Common myeloid progenitor, CD34-positive (primary cell): ENCODE measurements at places on chromosomes 5 and 9.

DNA sequence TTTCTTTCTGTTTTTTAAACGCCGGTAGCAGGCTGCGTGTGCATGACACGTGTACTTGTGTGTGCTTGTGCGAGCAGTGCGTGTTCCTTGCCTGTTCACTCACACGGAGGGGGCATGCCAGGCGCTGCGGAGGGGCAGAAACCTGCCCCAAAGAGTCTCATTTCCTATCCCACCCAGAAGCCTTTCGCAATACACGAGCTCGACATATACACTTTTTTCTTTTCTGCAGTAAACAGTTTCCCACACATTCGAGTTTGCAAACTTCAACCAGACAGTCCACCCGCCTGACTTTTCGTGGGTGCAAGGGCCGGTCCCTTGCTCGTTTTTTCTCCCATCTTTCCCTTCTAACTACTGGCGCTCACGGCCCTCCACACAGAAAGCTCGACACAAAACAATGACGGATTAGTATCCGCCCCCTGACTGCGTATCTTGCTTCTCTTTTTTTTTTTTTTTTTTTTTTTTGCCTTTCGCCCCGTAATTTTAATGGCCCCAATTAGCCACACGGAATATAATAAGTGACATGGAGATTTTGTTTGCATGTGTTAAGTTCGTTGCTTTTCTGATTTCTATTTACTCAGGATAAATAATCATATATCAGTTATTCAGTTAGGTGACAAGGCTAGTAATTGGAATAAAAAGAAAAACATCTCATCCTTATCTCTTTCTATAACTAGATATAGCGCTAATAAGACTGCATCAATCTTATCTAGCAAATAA, 5.3 kb upstream of the OTP start:
- no peak for DNase-seq

GRCh38 chr5:54360089-54360488, 49.7 kb upstream of the ARL15 start:
- no peak for DNase-seq

- DNase-seq = no peak
These were observed 20.8 kb downstream of the STKLD1 start for GRCh38 chr9:133396952-133397351.

DNA sequence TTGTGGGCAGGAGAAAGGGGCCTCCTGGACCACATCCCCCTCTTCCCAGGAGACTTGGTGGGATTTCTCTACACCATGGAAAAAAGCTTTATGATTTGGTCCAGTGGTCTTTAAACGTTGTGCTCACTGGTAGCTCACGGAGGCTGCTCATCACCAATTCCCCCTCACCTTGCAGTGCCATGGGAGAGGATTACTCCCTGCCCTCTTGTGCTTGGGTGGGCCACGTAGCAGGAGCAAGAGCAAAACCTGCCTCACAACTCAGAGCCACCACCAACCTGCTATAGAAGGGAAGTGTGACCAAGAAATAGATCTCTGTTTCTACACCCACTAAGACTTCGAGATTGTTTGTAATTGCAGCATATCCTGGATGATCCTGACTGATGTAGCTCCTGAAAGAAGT, 42.2 kb upstream of the N4BP3 start:
- DNase-seq = no peak

GRCh38 chr5:73346878-73347408, 101.6 kb downstream of the FOXD1 start:
- DNase-seq = no peak

GRCh38 chr9:93697352-93698139, 121.2 kb downstream of the PHF2 start:
- no peak for DNase-seq

DNA sequence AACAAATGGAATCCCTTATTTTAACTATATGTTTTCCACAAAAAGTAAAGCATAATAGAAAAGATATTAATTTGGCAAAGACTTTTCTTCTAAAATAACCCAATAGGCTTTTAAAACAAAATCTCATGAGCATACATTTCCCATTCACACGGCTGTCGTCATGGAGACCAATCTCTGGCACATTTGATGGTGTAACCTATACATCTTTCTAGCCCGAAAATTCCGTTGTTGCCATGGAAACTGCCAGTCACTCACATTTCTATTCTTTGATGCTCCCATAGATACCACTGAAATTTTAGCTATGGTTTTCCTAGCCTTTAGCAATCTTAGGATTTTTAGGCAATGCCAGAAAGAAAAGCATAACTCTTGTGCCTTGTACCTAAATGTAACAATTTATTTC, 262.9 kb upstream of the TRPM3 start:
- DNase-seq = no peak

DNA sequence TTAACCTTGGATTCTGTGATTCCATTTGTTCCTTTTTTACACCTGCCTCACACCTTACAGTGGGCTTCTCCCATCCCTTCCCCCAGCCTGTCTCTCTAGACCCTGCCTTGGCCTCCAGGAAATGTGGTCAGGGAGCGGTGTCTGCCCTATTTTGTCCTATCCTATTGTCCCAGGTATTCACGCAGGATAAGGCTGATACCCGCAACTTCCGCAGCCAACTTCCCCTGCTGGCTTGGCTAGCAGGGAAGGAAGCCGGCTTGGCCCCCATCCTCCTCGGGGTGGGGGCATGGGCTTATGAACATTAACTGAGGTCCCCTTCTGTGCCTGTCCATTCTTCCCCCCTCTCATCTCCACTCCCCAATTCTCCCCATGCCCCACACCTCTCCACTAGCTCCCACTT, 3.5 kb downstream of the CSF1R start:
- peak; percentile 31 for DNase-seq

GRCh38 chr9:96603305-96604003, 16.2 kb downstream of the CDC14B start:
- DNase-seq = no peak

DNA sequence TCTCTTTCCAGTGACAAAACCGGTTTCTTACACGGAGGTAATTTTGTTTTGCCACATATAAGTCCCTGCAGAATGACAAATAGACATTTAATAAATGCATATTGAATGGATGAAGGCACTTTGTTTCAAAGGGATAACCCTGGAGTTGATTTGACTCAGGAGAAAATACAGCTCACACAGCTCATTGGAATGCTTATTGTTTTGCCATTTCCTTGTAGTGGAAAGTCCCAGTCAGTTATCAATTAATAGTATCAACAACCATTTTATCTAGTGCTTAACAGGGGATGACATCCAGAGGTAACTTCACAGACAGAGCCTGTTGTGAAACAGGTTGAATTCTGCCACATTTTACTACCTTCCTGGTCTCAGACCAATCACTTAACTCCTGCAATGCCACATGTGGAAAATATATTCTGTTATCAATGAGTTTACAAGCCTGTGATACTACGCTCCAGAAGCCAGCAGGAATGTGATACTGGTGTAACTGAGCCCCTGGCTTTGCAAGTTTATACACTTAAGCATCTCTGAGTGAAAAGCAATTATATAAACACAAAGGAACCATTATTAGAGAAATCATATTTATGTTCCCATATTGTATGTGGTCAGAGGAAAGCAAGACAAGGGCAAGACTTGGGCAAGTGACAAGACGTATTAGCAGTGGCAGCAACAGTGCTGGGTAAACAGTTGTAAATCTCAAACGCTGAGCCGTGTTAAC, 123.1 kb upstream of the ANKRD55 start:
- DNase-seq = no peak
